Activated CD4-positive, alpha-beta T cell treated with anti-CD3 and anti-CD28 coated beads, Interleukin-10, Interleukin-2, amounts not matched to agents 100 ng/mL and 50 ng/mL, durations not matched to agents 16 hours and 8 hours (primary cell): ENCODE measurements at places on chromosomes 12 and 14.

GRCh38 chr12:46452061-46452615, 79.6 kb upstream of the SLC38A2 start:
- DNase-seq = no peak

- DNase-seq = no peak
Measured at GRCh38 chr12:32118806-32119205, 12.2 kb downstream of the BICD1 start.

DNA sequence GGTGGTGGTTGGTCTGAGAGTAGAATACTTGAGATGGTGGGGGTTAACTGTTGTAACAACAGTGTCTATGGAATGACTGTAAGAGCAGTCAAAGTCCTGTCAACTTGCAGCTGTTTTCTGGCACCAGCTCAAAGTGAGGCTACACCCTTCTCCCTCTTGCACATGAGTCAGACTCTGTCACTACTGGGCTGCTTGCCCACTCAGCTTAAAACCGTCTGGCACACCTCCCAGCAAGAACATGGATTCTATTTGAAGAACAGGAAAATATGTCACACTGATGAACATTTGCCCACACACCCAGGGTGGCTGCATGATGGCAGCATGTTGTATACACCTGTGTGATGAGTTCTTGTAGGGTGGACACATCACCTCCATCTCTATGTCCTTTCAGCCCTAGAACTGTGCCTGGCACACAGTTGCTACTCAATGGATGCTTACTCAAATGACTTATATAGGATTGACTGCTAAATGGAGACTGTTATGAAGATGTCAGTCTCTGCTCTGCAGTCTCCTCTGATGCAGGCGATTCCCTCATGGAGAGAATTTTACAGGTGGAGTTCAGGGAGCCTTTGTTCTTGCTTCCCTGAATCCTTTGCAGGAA, 19.3 kb upstream of the SERPINA6 start:
- peak; percentile 16 for DNase-seq

DNA sequence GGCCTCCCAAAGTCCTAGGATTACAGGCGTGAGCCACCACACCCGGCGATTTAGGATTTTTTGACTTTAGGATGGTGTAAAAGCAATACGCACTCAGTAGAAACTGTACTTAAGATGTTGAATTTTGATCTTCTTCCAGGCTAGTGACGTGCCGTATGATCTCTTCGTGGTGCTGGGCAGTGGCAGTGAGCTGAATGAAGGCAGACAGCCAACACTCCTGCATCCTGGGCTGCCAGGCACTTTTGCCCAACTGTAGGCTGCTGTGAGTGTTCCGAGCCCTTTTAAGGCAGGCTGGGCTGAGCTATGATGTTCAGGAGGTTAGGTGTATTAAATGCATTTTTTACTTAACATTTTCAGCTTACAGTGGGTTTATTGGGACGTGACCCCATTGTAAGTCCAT, 21.3 kb downstream of the IL31 start:
- no peak for DNase-seq

GRCh38 chr14:22472935-22473854, 115.8 kb downstream of the DAD1 start:
- no peak for DNase-seq
